ENCODE measurements at places on chromosomes 6 and 20. TPM values are rescaled to one million over a fixed set of nuclear protein-coding genes. Genes with fewer than 3 reads are reported as not detected.

- no peak for DNase-seq
- H3K4me3 ChIP-seq = no peak overlapping the region
These were observed 73.0 kb upstream of the PTCHD4 start for GRCh38 chr6:48183811-48184605.

GRCh38 chr6:53095716-53096115 lies 30.5 kb downstream of the FBXO9 start:
- no peaks in the 10 kb centered on the region for H3K27me3 ChIP-seq
- DNase-seq = no peak
- H3K4me1 ChIP-seq = peaks cover 12% of the 10 kb centered on the region
- peaks cover 52% of the 10 kb centered on the region for H3K36me3 ChIP-seq
- no peak overlapping the region for H3K4me3 ChIP-seq

- H3K27me3 ChIP-seq = peaks cover 18% of the 10 kb centered on the region
- H3K36me3 ChIP-seq = peaks cover 3% of the 10 kb centered on the region
- peak overlapping the region; percentile 78 for H3K4me3 ChIP-seq
- no peak for DNase-seq
These were observed 774 bp upstream of the SFT2D1 start for GRCh38 chr6:166343150-166343487.

DNA sequence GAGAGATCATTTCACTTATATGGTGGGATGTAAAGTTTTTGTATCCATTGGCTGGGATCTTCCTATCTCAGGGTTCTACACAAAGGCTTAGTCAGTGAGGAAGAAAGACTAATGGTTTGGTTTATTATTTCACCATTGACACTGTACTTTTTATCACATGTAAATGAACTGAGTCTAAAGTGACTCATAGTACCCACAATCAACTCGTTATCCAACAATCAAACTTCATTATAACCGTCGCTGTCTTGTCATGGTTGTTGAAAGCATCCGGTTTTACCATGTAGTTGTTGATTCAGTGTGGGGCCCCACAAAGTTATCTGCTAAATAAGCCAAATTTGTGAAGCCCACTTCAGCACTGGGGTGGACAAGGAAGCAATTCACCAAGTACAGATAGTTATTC lies 55.8 kb upstream of the MTRF1L start:
- DNase-seq = no peak
- no peak overlapping the region for H3K27ac ChIP-seq
- no peaks in the 10 kb centered on the region for H3K27me3 ChIP-seq
- H3K4me1 ChIP-seq = no peaks in the 10 kb centered on the region
- H3K36me3 ChIP-seq = no peaks in the 10 kb centered on the region

- DNase-seq = no peak
- H3K36me3 ChIP-seq = no peaks in the 10 kb centered on the region
- no peak overlapping the region for H3K27ac ChIP-seq
These were observed 125.7 kb downstream of the ANKS1A start for GRCh38 chr6:35014786-35015185.

DNA sequence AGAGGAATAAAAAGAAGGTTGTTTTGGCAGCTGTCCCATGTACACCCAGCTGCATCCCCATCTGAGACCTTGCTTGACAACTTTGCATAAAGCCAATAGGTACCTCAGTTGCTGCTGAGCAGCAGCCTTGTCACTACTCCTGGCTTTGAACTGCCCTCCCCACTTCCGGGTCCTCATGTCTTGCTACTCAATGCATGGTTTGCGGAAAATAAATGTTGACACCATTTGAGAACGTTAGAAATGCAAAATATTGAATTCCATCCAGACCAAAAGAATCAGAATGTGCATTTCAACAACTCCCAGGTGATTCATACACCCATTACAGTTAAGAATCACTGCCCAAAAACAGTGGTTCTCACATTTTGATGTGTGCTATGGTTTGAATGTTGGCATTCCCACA lies 32.9 kb downstream of the GPX5 start:
- DNase-seq = no peak
- H3K27me3 ChIP-seq = peaks cover 41% of the 10 kb centered on the region
- no peaks in the 10 kb centered on the region for H3K36me3 ChIP-seq
- no peak overlapping the region for H3K4me3 ChIP-seq
- no peaks in the 10 kb centered on the region for H3K4me1 ChIP-seq

DNA sequence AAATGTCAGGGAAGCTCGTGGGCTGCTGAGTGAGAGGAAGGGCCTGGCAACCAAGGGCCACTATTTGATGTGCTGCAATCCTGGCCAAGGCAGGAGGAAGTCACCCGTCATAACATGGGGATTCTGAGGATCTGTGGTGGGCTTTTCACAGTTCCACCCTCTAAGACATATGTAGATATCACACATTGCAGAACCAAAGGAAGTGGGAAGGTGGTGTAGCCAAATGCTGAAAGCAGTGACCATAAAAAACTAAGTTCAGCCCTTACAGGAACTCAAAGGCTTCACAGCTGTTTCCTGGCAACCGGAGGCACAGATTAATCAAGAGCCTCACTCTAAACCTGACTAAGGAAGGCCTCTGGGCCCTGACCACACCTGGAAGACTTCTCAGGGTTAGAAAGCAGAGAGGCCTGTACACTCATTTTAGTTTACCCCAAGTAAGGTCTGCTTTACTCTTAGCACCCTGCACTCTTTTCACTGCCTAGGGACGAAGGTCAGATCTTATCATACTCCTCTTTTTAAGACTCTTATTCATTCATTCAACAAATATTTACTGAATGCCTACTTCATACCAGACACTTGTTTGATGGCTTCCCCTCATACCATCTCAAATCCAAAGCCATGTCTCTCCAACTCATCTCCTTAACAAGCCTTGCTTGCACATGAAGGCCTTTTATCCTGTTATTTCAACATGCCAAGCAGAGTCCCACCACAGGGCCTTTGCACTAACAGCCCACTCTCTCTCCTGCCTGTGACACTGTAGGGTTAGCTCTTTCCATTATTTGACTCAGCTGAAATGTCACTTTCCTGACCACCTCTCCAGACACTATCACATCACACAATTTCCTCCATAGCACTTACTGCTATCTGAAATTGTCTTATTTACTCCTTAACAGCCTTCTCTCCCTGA lies 2.6 kb downstream of the UBE2V1 start:
- DNase-seq = peak; percentile 83
- peaks cover 54% of the 10 kb centered on the region for H3K36me3 ChIP-seq
- H3K27me3 ChIP-seq = no peaks in the 10 kb centered on the region
- H3K27ac ChIP-seq = peak overlapping the region; percentile 96
- H3K4me1 ChIP-seq = peaks cover 82% of the 10 kb centered on the region
- peak overlapping the region; percentile 97 for H3K4me3 ChIP-seq

- no peak for DNase-seq
- no peak overlapping the region for H3K27ac ChIP-seq
- peaks cover 9% of the 10 kb centered on the region for H3K4me1 ChIP-seq
- no peak overlapping the region for H3K4me3 ChIP-seq
- H3K36me3 ChIP-seq = peaks cover 5% of the 10 kb centered on the region
These were observed 22.2 kb upstream of the TXLNB start for GRCh38 chr6:139313784-139314545.

- no peak for DNase-seq
- H3K27ac ChIP-seq = no peak overlapping the region
- no peak overlapping the region for H3K4me3 ChIP-seq
These were observed 25.5 kb downstream of the NCOA3 start for GRCh38 chr20:47527004-47527800.

DNA sequence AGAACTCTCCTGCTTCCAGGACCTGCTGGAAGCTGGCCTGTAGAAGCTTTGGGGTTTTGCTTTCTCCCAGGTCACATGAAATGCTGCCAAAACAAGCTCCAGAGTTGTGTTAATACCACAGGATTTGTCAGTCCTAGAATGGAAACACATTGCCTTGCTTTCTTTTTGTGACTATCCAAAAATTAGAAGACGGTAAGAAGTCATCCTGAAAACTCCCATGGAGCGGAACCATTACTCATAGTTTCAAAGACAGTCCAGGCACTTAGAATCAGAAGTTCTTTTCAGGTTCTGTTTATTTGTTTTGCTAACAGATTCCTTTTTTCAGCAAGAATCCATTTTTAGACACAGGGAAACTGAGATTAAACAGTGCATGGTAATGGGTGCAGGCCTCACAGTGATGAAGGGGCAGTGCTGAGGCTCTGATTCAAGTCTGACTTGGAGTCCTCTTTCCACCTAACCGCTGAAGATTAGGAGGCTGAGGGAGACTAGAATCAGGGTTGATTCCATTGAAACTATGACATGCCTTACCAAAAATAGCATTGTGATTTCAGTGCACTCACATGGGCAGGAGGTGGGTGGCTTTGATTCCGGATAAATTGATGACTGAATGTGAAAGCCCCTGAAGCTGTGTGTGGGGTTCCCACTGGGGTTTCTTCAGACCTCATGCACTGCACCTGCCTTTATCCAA lies 72.2 kb upstream of the NAA20 start:
- no peak overlapping the region for H3K4me3 ChIP-seq
- no peaks in the 10 kb centered on the region for H3K36me3 ChIP-seq
- peaks cover 13% of the 10 kb centered on the region for H3K27me3 ChIP-seq
- H3K4me1 ChIP-seq = no peaks in the 10 kb centered on the region

GRCh38 chr6:41639809-41640371 lies 1.6 kb downstream of the MDFI start:
- H3K4me3 ChIP-seq = no peak overlapping the region
- H3K27ac ChIP-seq = no peak overlapping the region
- no peak for DNase-seq
- H3K36me3 ChIP-seq = no peaks in the 10 kb centered on the region
- peaks cover 57% of the 10 kb centered on the region for H3K27me3 ChIP-seq

The HLA-DRB1 gene
- total RNA-seq = 46.0 TPM
